Type B pancreatic cell (in vitro differentiated cells): ENCODE measurements at places on chromosomes 3 and 15. TPM values are rescaled to one million over a fixed set of nuclear protein-coding genes. Genes with fewer than 3 reads are reported as not detected.

DNA sequence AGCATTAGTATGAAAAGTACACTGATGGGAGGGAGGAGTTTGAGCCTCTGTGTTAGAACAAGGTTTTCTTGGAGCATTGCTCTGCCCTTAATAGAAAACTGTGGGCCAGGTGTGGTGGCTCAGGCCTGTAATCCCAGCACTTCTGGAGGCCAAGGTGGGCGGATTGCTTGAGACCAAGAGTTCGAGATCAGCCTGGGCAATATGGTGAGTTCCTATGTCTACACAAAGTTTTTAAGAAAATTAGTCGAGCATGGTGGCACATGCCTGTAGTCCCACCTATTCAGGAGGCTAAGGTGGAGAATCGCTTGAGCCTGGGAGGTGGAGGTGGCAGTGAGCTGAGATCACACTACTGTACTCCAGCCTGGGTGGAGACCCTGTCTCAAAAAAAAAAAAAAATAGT lies 103.7 kb downstream of the ATP10A start:
- H3K27me3 ChIP-seq: no peaks in the 10 kb centered on the region
- H3K27ac ChIP-seq: no peak overlapping the region
- H3K36me3 ChIP-seq: no peaks in the 10 kb centered on the region
- H3K4me3 ChIP-seq: no peak overlapping the region
- H3K4me1 ChIP-seq: peaks cover 6% of the 10 kb centered on the region

GRCh38 chr3:13528217-13528867 lies 20.6 kb upstream of the FBLN2 start:
- no peaks in the 10 kb centered on the region for H3K36me3 ChIP-seq
- no peaks in the 10 kb centered on the region for H3K27me3 ChIP-seq
- H3K4me1 ChIP-seq: peaks cover 45% of the 10 kb centered on the region

DNA sequence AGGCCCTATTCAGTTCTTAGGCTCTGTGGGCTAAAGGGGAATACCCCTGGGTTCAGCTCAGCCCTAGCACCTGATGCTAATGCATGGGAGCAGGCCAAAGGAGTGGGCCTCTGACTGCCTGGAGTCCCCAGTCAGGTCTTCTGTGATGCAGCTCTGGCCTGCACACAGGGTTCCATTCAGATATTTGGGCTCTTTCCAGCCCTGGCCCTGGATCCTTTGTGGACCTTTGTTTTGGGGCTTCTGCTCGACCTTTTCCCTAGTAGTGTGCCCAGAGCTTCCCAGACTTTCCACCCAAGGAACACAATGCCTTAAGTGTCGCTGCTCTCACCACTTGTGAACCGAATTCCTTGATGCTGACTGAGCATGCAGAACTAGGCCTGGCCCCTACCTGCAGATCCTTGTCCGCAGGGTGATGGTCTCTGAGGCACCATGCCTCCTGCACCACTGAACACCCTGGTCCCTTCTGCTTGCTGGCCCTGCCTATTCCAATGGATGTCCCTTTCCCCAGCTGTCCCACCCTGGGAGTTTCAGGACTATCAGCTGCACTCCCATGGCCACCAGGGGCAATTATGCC lies 5.1 kb downstream of the SEC13 start:
- peaks cover 22% of the 10 kb centered on the region for H3K36me3 ChIP-seq
- H3K27ac ChIP-seq: no peak overlapping the region
- no peak overlapping the region for H3K4me3 ChIP-seq
- no peaks in the 10 kb centered on the region for H3K27me3 ChIP-seq
- DNase-seq: no peak
- H3K4me1 ChIP-seq: peaks cover 8% of the 10 kb centered on the region

GRCh38 chr15:79311901-79312553 lies 1.1 kb downstream of the TMED3 start:
- peaks cover 38% of the 10 kb centered on the region for H3K36me3 ChIP-seq
- peak overlapping the region; percentile 76 for H3K27ac ChIP-seq
- DNase-seq: no peak

Gene EPHA6
- 9.9 and 15.4 TPM in 2 replicates for total RNA-seq

Gene WDR93
- 0.29 and 1.5 TPM in 2 replicates for total RNA-seq

GRCh38 chr3:167662919-167663400 lies 9.2 kb upstream of the WDR49 start:
- no peaks in the 10 kb centered on the region for H3K27me3 ChIP-seq
- H3K4me1 ChIP-seq: peaks cover under 1% of the 10 kb centered on the region
- no peaks in the 10 kb centered on the region for H3K36me3 ChIP-seq
